ENCODE measurements at places on chromosomes 3 and 15.

- peak; percentile 31 for DNase-seq
Observed at GRCh38 chr3:63980830-63981498, 42.3 kb downstream of the PSMD6 start.

GRCh38 chr3:18747383-18747782 lies 322.2 kb upstream of the SATB1 start:
- DNase-seq, result no peak

DNA sequence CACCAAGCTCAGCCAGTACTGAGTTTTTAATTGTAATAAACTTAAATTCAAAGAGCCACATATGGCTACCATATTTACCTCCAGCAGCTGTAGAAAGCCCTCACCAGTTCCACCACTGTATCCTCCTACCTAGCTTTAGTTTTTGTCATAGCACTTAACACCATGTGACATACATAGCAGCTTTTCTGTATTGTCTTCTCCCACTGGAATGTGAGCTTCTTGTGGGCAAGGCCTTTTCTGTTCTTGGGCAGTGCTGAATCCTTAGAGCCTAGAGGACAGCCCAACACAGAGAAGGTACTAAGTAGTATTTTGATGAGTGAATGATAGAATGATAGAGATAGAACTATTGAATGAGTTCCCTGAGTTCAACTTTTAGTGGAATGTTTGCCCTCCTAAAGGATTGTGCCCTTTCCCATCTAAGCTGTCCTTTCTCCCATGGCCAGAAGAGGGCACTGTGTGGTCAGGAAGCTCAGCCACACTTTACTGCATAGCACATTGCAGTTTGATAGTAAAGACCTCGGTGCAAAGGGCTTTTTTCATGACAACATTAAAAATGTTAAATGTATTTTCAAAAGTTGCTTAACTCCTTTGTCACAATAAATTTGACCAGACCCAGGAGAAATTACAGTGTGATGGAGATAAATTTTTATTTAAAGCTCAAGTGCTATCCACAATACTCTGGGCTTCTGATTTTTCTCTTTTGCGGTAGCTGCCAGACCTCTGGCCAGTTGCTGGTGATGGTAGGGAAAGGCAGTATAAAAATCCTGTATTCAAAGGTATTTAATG lies 115.8 kb downstream of the GHSR start:
- peak; percentile 64 for DNase-seq

GRCh38 chr3:72413228-72413627 lies 435.0 kb downstream of the SHQ1 start:
- DNase-seq, result no peak

DNA sequence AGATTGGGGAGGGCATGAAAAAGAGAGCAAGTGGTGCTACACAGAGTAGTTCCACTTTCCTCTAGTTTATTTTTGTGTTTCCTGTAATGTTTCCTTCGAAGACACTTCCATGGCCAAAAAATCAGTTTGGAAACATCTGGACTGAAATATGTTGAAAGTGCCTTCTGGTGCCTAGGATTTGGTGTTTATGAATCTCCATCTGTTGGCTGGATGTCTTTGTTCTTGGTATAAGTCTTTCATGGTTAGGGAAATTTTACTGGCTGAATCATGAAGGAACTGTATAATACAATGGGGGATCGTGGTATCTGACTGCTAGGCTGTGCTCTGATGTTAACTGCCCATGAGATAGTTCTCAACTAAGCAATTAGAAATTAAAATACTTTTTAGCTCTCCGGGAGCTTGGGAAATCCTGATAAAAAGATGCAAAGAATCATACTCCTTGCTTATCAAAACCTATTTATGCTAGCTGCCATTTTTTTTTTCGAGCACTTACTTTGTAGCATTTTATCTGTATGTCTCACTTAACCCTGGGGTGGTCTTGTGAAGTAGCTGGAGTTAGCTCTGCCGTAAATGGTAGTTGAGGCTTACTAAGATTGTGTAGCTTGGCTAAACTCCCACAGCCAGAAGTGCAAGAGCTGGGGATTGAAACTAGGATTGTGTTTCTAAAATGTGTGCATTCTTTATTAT lies 21.9 kb downstream of the AKAP13 start:
- DNase-seq, result peak; percentile 19

DNA sequence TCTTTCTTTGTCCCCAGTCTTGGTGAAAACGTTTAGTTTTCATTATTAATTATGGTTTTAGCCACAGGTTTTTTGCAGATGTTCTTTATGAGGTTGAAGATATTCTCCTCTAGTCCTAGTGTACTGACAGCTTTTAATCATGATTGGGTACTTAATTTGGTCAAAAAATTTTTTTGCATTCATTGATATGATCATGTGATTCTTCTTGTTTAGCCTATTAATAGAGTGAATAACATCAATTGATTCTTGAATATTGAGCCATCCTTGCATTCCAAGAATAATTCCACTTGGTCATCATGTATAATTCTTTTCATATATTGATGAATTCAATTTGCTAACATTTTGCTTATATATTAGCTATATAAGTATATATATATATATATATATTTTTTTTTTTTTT lies 46.1 kb downstream of the IL16 start:
- DNase-seq, result no peak

- peak; percentile 67 for DNase-seq
Observed at GRCh38 chr3:128794067-128794768, 68.2 kb downstream of the RAB7A start.

DNA sequence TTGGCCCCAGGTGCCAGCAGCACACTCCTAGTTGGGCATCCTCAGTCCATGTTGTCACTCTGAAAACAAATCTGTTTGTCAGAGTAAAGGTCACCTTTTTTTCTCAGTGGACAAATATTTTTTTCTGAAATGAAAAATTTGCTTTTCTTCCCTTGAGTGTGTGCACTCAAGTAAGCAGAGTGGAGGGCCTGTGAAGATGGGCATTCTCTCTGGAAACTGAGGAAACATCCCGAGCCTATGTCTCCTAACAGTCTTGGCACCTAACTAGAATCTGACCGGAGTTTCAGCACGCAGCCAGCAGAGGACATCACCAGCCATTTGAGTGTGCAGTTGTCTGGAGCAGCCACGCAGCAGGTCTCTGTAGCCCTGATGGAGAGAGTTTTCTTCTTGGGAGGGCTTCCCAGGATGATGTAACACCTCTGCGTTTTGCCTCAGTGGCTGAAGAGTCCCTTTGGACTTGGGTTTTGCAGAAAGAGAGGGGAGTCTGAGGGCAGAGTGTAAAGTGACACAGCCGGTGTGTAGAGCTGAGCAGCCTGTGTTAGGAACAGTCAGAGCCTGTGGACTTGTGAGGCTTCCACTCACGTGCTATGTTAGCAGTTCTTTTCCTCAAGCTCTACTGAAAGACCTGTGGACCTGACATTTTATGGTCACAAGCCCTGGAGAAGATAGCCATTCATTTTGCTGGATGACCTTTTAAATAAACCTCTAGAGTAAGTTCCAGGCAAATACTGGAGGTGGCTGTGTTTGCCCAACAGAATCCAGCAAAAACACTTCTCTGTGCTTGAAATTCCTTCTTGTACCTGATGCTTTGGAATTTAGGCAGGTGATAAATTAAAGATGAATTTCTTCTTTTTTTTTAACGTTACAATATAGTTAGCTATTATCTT lies 51.6 kb downstream of the ABHD2 start:
- DNase-seq, result no peak

DNA sequence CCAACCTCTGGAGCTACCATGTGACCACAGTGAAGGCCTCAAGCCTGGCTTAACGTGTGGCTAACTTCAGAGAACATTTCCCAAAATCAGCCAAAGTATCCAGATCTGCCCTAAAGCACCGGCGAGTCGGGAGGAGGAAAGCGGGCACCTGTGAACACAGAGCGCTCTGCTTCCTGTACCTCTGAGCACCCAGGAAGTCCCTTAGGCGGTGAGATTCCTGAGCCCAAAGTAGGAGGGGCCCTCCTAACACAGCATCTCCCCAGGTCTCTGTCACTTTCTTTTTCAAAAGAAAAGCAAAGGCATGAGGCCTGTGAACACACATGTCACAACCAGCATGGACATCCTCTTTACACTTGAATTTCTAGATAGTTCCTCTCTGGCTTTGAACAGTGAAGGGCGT lies 944 bp upstream of the EIF4E3 start:
- peak; percentile 62 for DNase-seq

GRCh38 chr3:58042947-58043707 lies 34.9 kb downstream of the FLNB start:
- DNase-seq, result no peak

DNA sequence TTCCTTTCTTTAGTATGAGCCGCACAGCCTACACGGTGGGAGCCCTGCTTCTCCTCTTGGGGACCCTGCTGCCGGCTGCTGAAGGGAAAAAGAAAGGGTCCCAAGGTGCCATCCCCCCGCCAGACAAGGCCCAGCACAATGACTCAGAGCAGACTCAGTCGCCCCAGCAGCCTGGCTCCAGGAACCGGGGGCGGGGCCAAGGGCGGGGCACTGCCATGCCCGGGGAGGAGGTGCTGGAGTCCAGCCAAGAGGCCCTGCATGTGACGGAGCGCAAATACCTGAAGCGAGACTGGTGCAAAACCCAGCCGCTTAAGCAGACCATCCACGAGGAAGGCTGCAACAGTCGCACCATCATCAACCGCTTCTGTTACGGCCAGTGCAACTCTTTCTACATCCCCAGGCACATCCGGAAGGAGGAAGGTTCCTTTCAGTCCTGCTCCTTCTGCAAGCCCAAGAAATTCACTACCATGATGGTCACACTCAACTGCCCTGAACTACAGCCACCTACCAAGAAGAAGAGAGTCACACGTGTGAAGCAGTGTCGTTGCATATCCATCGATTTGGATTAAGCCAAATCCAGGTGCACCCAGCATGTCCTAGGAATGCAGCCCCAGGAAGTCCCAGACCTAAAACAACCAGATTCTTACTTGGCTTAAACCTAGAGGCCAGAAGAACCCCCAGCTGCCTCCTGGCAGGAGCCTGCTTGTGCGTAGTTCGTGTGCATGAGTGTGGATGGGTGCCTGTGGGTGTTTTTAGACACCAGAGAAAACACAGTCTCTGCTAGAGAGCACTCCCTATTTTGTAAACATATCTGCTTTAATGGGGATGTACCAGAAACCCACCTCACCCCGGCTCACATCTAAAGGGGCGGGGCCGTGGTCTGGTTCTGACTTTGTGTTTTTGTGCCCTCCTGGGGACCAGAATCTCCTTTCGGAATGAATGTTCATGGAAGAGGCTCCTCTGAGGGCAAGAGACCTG lies 13.2 kb downstream of the GREM1 start:
- DNase-seq, result no peak

GRCh38 chr15:40282147-40282868 lies 556 bp downstream of the ANKRD63 start:
- peak; percentile 42 for DNase-seq

GRCh38 chr3:36650271-36650671 lies 114.1 kb downstream of the DCLK3 start:
- no peak for DNase-seq

GRCh38 chr15:91384189-91384730 lies 284.2 kb downstream of the SV2B start:
- no peak for DNase-seq

- no peak for DNase-seq
Observed at GRCh38 chr3:18405141-18405540, 20.0 kb downstream of the SATB1 start.

DNA sequence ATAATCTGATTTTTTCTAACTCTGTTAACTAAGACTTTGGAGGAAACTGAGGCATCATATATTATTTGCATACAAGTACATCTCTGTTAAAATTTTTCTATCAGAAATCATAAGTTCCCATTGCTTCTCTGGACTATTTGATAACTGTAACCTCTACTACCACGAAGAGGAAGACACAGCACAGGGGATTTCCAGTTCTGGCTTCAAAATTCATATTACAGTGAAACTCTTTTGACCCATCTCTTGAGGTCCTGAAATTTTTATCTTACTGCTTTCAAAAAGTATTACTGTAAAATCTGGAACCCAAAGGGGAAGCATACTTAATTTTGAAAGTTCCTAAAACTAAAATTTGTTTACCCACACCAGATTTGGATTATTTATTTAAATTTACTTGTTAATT lies 4.2 kb downstream of the PLSCR1 start:
- no peak for DNase-seq

GRCh38 chr3:115275896-115276295 lies 128.8 kb upstream of the ZBTB20 start:
- no peak for DNase-seq

DNA sequence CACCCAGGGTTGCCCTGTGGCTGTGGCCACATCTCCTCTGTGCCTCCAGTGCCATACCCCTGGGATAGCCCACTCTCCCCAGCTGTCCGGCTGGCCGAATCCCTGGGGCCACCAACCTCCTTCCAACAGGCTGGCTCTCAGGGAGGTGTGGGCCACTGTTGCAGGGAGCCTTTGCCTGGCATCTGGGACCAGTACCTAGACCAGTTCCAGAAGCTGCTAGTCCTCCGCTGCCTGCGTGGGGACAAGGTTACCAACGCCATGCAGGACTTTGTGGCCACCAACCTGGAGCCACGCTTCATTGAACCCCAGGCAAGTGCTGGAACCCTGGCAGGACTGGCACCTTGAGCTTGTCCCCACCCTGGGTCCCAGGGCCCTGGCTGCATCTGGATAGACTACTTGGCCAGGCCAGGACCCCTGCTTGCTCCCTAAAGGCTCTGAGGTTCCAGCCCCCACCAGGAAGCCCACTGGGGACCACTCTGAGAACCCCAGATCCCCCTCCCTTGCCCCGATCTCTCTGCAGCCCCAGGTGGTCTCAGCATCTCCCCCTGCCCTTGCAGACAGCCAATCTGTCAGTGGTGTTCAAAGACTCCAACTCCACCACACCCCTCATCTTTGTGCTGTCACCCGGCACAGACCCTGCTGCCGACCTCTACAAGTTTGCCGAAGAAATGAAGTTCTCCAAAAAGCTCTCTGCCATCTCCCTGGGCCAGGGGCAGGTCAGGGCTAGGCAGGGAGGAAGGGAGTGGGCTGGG lies 50.0 kb downstream of the SEMA3G start:
- DNase-seq, result no peak

DNA sequence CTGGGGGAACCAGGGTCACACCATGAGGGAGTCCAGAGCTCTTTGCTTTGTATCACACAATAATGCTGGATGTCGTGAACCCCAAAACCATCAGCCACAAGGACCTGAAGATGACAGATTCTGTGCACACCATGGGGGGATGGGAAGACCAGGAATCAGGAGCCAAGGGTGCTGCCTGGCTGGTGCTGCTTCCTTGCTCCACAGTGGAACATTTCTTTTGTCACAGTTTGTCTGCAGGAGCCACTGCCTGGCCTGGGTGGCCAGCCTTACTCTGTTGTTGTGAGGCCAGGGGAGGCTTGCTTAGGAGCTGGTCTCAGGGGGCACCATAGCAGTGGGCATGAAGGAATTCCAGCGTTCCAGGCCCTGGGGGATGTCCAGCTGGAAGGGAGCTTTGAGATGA lies 6.5 kb upstream of the TGM5 start:
- DNase-seq, result no peak

- DNase-seq, result peak; percentile 43
Observed at GRCh38 chr3:179072100-179072438, 460 bp upstream of the ZMAT3 start.

- DNase-seq, result peak; percentile 16
Observed at GRCh38 chr3:107740992-107741896, 218.5 kb downstream of the BBX start.

GRCh38 chr3:105537371-105538080 lies 170.8 kb downstream of the ALCAM start:
- DNase-seq, result no peak

- DNase-seq, result no peak
Observed at GRCh38 chr15:48722764-48723661, 77.5 kb upstream of the FBN1 start.
